Activated CD8-positive, alpha-beta memory T cell treated with anti-CD3 and anti-CD28 coated beads, Interleukin-2, amount 10 ng/mL, durations not matched to agents 7 days and 5 days (primary cell): ENCODE measurements at places on chromosomes 7 and 10. TPM values are rescaled to one million over a fixed set of nuclear protein-coding genes. Genes with fewer than 3 reads are reported as not detected.

TAS2R41 gene
- total RNA-seq, result not detected

LRRD1 gene
- total RNA-seq, result not detected

NME8 gene
- total RNA-seq, result not detected

WNT2 gene
- not detected for total RNA-seq

VGF gene
- 0.44 TPM for total RNA-seq

ELAPOR2 gene
- 2.3 TPM for total RNA-seq

PRTFDC1 gene
- total RNA-seq, result 2.9 TPM

NXPH1 gene
- total RNA-seq, result not detected

IFIT1B gene
- not detected for total RNA-seq

NACAD gene
- total RNA-seq, result 0.35 TPM

SFRP5 gene
- total RNA-seq, result not detected

GRCh38 chr7:17902599-17902998 lies 37.7 kb downstream of the SNX13 start:
- H3K4me3 ChIP-seq, result no peak overlapping the region
- H3K27ac ChIP-seq, result no peak overlapping the region
- H3K4me1 ChIP-seq, result peaks cover 13% of the 10 kb centered on the region
- no peaks in the 10 kb centered on the region for H3K27me3 ChIP-seq
- no peak for DNase-seq

DNA sequence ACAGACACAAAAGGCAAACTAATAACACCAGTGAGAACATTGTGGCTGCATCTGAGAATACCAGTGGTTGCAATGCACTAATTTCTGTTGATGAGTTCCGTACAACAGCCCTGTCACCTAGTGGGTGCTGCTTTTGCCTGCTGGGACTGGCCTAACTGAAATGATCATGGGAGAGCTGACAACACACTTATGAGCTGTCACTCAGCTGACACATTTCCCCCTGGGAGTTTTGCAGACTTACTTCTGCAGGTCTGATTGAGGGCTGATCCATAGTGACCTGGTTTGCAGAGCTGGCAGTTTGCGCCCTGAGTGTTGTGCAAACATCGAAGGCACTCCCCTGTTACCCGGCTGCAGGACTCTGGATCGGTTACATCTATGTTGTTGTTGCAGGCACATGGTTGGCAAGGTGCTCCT lies 60.6 kb upstream of the LAMB1 start:
- DNase-seq, result no peak
- peaks cover 2% of the 10 kb centered on the region for H3K4me1 ChIP-seq
- no peak overlapping the region for H3K27ac ChIP-seq
- H3K27me3 ChIP-seq, result peaks cover 13% of the 10 kb centered on the region

DNA sequence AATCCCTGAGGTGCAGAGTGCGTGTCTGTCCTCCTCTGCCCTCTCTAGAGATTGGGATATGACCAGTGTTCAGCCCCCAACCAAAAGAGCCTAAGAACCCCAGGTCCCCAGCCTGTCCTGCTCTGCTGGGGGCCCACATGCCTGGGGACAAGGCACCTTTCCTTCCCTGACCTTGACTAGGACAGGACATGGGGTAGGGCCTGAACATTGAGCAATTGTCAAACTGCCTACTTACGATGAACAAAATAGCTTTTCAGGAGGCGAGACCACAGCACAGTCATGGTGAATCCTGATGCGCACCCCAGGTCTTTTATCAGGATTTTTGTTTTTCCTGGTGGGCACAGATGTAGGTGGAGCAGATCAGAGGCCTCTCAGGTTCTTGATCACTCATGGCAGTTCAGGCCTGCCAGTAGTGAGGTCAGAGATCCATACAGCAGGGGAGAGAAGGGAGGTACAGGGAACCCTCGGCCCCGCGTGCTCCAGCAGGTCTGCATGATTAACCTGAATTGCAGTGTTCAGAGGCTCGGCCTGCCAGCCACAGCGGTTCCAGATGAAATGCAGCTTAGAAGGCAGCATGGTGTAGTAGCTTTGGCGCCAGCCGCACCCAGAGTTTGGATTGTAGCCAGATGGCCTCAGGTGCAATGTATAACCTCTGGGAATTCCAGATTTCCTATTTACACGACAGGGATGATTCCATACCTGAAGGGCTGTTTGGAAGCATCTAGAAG lies 191.3 kb downstream of the CUX1 start:
- no peaks in the 10 kb centered on the region for H3K36me3 ChIP-seq
- DNase-seq, result no peak
- no peaks in the 10 kb centered on the region for H3K27me3 ChIP-seq
- H3K27ac ChIP-seq, result no peak overlapping the region
- H3K4me3 ChIP-seq, result no peak overlapping the region

- no peak for DNase-seq
- peaks cover 25% of the 10 kb centered on the region for H3K27me3 ChIP-seq
- peaks cover 6% of the 10 kb centered on the region for H3K36me3 ChIP-seq
- peak overlapping the region; percentile 59 for H3K27ac ChIP-seq
- H3K4me1 ChIP-seq, result peaks cover 33% of the 10 kb centered on the region
These were observed 39.2 kb upstream of the LRRC17 start for GRCh38 chr7:102873470-102874165.

DNA sequence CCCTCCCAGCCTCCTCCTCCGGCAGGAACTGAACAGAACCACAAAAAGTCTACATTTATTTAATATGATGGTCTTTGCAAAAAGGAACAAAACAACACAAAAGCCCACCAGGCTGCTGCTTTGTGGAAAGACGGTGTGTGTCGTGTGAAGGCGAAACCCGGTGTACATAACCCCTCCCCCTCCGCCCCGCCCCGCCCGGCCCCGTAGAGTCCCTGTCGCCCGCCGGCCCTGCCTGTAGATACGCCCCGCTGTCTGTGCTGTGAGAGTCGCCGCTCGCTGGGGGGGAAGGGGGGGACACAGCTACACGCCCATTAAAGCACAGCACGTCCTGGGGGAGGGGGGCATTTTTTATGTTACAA lies 83.3 kb downstream of the PAX2 start:
- no peak overlapping the region for H3K27ac ChIP-seq
- H3K4me1 ChIP-seq, result peaks cover 24% of the 10 kb centered on the region
- peaks cover 83% of the 10 kb centered on the region for H3K27me3 ChIP-seq
- peak; percentile 49 for DNase-seq

DNA sequence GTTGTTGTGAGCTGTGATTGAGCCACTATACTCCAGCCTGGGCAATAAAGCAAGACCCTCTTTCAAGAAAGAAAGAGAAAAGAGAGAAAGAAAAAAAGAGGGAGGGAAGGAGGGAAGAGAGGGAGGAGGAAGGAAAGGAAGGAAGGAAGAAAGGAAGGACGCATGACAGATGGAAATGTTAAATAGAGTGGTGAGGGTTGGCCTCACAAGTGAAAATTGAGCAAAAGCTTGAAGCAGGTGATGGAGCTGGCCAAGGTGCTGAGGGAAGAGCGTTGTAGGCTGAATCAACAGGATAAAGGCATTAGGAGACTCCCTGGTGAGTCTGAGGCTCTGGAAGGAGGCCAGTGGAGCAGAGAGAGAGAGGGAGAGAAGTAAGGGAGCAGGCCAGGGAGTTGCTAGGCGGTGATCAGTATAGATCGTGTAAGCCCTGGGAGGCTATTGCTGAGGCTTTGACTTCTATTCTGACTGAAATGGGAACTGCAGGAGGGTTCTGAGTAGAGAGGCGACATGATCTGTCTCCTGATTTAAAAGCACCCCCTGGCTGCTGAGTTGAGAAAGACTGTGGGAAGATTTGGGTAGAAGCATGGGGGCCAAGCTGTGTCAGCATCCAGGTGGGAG lies 26.5 kb upstream of the TMEM248 start:
- H3K27me3 ChIP-seq, result no peaks in the 10 kb centered on the region
- H3K4me1 ChIP-seq, result no peaks in the 10 kb centered on the region
- H3K27ac ChIP-seq, result peak overlapping the region; percentile 10
- H3K4me3 ChIP-seq, result no peak overlapping the region
- peaks cover 6% of the 10 kb centered on the region for H3K36me3 ChIP-seq

DNA sequence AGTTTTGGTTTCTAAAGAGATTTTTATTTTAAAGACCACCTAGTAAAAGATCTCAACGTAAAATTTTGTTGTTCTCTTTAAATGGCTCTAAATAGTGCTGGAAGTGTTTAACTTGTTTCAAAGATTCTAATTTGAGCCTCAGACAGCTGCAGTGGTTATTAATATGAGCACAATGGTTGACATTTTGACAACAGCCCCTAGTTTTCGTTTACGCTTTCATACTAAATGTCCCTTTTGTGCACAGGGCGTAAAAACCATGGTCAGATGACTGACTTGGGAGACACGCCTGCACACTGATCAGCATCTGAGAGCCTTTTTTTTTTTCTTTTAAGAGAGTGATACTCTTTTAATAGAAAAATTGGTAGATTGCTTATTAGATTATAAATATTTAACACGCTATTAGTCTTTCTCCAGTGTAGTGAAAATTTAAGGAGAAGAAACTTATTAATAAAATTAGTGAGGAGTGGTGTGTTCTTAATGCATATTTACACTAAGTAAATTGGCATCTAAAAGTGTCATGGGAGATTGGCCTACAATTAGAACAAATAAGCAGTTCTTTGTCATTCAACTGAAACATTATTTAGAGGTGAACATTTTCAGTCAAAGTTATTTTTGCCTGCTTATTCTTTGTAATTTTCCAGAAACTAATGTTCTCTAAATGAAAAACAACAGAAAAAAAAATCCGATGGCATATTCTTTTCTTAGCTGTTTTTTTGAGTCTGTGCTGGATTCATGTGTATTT lies 182.8 kb upstream of the PHYHIPL start:
- no peaks in the 10 kb centered on the region for H3K27me3 ChIP-seq
- H3K4me3 ChIP-seq, result no peak overlapping the region
- no peak for DNase-seq
- H3K4me1 ChIP-seq, result no peaks in the 10 kb centered on the region
- H3K27ac ChIP-seq, result no peak overlapping the region

DNA sequence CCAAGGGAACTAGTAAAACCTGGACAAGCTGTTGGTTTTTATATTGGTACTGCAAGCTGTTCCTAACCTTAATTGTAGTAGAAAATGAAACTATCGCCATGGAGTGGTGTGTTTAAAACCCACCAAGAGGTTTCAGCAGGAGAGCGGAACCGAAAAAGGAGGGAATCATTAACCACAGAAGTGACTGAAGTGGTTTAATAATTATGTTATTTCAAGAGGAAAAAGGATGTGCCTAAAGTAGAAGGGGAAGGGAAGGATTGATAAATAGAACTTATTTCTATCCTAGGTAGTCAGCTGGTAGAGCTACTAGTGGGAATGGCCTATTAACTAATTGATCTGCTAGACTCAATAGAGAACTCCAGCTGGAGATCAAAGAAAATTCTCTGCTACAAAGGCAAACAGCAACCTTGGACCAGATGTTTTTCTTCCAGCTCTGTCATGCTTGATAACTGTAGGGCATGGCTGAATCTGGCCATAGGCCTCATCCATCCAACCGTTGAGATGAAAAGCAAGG lies 91.8 kb downstream of the BAMBI start:
- no peaks in the 10 kb centered on the region for H3K4me1 ChIP-seq
- no peaks in the 10 kb centered on the region for H3K36me3 ChIP-seq
- peaks cover 9% of the 10 kb centered on the region for H3K27me3 ChIP-seq

- no peak for DNase-seq
- H3K27me3 ChIP-seq, result no peaks in the 10 kb centered on the region
- no peaks in the 10 kb centered on the region for H3K36me3 ChIP-seq
- no peak overlapping the region for H3K4me3 ChIP-seq
- peaks cover 5% of the 10 kb centered on the region for H3K4me1 ChIP-seq
- no peak overlapping the region for H3K27ac ChIP-seq
These were observed 17.4 kb downstream of the SLC13A4 start for GRCh38 chr7:135710417-135711138.

DNA sequence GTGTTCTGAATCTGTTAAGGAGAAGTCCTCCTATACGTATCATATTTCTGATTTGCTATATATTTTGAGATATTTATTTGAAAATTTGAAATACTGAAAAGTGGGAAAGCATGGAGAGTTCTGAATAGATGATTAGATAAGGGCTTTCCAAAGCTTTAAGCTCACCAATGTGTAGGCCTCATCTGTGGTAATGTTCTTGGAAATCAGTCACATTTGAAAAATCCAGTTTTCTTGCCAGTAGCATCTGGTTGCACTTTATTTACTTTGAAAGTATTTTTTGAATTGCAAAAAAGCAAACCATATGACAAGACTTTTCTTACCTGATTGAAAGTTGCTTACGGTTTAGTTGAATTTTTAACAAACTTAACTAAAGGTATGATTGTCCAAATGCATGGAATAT lies 21.7 kb downstream of the ADD3 start:
- peaks cover 15% of the 10 kb centered on the region for H3K4me1 ChIP-seq
- no peak overlapping the region for H3K4me3 ChIP-seq
- no peak for DNase-seq
- no peaks in the 10 kb centered on the region for H3K27me3 ChIP-seq

DNA sequence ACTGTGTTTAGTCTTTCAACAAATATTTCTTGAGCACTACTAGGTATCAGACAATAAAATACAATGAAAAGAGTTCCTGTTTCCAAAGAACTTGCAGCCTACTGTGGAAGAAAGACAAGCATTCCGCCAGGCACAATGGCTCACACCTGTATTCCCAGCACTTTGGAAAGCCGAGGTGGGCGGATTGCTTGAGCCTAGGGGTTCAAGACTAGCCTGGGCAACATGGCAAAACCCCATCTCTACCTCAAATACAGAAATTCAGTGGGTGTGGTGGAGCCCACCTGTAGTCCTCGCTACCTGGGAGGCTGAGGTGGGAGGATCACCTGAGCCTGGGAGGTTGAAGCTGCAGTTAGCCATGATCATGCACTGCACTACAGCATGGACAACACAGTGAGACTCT lies 6.1 kb downstream of the SVOPL start:
- peaks cover 6% of the 10 kb centered on the region for H3K27me3 ChIP-seq
- DNase-seq, result no peak
- no peak overlapping the region for H3K27ac ChIP-seq

- no peaks in the 10 kb centered on the region for H3K36me3 ChIP-seq
- H3K27me3 ChIP-seq, result no peaks in the 10 kb centered on the region
- no peak overlapping the region for H3K27ac ChIP-seq
- no peak for DNase-seq
These were observed 71.7 kb upstream of the ADAM12 start for GRCh38 chr10:126459878-126460481.

- no peak for DNase-seq
- H3K27me3 ChIP-seq, result no peaks in the 10 kb centered on the region
- no peaks in the 10 kb centered on the region for H3K4me1 ChIP-seq
- H3K4me3 ChIP-seq, result no peak overlapping the region
- no peak overlapping the region for H3K27ac ChIP-seq
These were observed 133.9 kb downstream of the C10orf105 start for GRCh38 chr10:71585564-71586290.

DNA sequence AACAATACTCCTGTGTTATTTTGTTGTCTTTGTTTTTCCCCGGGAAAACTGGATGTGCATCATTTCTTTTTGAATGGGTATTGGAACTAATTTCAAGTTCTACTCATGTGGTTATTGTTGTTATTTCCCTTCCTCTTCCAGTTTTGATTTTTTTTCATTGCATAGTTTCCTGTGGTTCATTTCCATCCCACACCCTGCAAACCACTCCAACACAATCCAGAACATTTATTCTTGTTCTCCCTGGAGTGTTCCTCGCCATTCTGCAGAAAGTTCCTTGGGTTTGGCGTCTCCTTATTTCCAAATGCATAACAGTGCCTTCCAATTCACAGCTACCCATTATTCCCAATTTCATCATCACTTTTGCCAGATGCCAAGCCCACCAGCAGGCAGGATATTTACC lies 775.1 kb downstream of the TNS3 start:
- no peak for DNase-seq
- no peaks in the 10 kb centered on the region for H3K36me3 ChIP-seq
- H3K27me3 ChIP-seq, result no peaks in the 10 kb centered on the region
- no peak overlapping the region for H3K4me3 ChIP-seq
- no peaks in the 10 kb centered on the region for H3K4me1 ChIP-seq
